ENCODE measurements at places on chromosomes 5 and 9.

- DNase-seq: peak; percentile 23
Measured at GRCh38 chr5:9544502-9545135, 1.3 kb downstream of the SEMA5A start.

- no peak for DNase-seq
Measured at GRCh38 chr5:122492675-122493074, 180.6 kb downstream of the SNCAIP start.

GRCh38 chr5:3787604-3788003, 192.0 kb downstream of the IRX1 start:
- no peak for DNase-seq

GRCh38 chr9:107269681-107270080, 13.4 kb upstream of the RAD23B start:
- DNase-seq: no peak

DNA sequence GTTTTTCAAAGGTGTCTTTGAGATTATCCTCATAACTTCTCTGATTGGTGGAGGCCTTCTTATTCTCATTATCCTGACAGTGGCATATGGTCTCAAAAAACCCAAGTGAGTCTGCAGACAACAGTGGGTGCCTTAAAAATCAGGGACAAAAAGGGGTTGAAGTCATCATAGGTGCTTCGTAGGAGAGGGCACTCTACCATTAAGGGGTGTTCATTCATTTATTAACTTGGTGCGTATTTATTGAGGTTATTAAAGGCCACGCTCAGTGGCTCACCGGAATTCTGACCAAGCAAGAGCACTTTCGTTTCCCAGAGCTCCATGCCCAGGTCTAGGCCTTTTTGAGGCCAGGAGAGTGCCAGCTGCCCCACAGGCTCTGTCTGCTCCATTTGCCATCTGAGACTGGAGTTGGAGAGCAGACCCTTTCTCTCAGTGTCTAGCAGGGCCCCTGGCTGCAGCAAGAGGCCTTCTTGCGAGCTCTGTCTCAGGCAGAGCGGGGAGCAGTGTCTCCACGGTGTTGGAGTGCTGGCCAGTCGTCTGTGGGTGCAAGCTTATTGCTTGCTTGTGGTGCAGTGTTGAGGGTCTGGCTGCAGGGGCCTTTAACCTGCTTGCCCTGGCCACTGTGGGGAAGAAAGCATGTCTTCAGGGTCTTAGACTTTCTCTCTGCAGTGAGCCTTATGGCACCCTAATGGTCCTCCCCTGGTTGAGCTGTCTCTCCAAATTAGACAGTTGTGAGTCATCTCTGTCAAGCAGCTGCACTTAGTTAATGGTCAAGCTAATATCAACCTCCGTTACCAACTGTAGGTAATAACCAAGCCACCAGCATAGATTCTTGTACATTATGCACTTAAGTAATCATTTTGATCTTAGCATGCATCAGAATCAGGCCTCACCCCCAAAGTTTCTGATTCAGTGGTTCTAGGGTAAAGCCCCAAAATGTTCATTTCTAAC, 62.6 kb downstream of the IL31RA start:
- no peak for DNase-seq

DNA sequence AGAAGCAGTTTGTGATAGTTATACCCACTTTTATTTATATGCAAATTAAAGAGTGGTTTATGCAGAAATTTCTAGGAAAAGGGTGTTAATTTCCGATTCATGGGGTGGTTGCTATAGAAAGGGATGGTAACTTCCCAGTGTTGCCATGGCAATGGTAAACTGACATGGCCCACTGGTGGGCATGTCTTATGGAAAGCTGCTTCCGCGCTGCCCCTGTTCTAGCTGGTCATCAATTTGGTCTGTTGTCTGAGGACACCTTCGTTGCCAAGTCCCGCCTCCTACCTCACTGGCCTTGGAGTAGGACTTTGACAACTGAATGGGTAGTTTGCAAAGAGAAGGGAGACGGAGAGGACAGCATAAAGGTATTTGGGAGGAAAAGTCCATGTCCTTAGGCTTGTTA, 74.0 kb upstream of the SMIM23 start:
- DNase-seq: no peak

GRCh38 chr5:69492923-69493395, 369 bp downstream of the OCLN start:
- no peak for DNase-seq

DNA sequence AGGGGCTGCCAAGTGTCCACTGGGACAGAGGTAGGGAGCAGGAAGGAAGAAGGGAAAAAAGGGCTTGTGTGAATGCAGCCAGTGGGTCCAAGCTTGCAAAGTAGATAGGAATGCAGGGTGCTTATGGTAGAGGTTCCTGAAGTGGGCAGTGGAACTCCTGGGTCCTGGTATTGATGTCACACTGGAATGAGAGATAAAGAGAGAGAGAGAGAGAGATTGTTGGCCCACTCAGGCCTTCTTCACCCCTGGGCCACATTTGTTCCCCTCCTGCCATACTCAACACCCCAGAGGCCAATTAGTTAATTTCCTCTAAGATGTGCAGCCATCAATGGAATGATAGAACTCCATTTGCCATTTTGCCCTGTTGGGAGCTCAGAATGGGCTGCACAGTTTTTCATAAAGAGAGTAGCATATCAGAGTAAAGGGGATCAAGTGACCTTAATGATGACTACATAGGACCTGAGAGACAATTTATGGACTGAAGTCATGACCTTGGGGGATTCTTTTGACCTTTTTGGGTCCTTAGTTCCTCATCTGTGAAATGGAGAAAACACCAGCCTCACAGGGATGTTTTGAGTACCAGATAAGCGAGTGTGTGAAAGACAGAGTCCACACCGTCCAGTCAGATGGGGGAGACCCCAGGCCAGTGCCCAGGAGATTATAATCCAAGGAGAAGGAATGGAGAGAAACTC, 52.9 kb downstream of the PPARGC1B start:
- no peak for DNase-seq

DNA sequence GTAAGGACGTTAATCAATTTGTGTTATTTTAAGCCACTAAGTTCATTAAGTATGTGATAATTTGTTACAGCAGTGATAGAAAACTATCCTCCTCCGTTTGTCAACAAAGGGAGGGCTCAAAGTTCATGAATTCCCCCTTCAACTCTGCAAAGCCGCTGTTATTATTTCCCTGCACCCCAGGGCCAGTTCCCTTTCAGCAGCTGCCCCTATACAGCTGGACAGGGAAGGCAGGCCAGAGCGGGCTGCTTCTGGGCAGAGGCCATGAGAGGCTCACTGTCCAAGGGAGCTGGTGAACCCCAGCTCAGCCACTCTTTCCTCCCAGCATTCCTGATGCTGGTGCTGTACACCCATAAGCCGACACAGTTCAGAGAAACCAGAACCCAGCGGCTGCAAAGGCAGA, 102.4 kb upstream of the GPR151 start:
- no peak for DNase-seq

DNA sequence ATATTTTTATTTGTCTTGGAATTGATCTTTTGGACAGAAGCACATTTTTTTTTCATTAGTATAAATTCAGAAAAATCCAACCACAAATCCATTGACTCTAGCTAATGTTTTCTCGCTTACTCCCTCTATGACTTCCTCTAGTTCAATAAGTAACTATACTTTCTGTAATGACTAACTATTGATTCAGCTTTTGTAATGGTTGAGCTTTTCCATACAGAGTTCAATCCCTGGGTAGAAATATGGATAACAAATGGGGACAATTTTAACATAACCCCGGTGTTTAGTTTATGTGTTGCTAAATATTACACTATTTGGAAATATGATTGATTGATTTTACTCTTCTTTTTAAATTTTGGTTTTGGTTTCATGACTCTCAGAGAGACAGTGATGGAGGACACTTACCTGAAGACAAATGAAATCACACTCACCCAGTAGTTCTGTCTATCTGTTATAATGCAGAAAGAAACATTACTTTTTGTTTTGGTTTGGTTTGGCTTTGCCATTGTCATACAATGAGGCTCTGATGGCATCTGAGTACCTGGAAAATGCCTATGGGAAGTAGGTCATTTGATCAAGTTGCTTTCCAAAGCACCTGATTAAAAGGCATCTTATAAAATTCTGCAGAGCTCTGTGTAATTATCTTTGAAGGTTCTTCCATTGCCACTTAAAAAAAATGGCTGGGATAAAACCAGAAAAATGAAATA, 309.7 kb upstream of the MPDZ start:
- no peak for DNase-seq

DNA sequence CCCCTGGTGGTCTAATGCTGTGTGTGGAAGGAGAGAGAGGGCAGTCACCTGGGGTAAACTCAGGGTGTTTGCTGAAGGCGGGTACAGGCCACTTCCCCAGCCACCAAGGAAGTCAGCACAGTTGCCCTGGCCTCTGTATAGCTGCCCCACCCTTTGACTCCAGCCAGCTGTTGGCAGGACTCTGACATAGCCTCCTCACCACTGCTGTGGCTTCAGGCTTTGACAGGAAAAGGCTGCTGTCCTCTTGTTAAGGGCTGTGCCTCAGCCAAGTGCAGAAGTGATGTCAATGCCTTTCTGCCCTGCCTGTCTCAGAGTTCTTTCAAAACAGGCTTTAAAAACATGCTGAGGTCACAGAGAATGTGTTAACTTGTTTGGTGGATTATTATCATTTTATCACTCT, 487.2 kb upstream of the KLF4 start:
- DNase-seq: no peak

DNA sequence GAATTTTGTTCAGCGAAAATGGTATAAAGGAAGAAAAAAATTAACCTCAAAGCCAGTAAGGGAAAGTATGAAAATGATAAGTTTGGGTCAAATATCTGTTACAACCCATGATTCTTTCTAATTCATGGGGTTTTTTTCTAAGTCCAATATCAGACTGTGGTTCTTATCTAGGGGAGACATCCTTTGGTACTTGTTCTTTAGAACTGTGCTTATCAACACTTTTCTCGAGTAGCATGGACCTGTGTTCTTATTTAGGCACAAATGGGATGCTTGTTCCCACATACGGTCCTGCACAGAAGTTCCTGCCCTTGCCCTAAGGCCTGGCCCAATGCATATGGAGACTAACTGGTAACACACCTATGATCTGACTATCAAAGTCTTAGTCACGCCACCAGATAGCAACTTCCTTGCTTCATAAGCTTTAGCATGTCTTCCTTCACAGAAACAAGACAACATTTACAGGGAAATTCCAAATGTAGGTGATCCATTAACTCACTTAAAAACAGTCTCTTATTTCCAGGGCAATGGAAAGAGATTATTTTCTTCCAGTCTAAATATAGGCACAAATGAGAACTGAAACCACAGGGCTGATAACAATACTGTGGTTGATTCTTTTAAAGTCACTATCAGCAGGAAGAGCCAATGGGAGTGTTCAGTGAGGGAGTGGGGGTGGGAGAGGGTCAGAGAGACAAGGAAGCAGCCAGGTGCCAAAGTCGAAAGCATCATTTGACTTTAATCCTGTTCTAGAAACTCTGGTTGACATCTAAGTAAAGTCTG, 268.8 kb upstream of the ANKRD55 start:
- no peak for DNase-seq

- no peak for DNase-seq
Measured at GRCh38 chr9:74696520-74696919, 191.2 kb downstream of the TRPM6 start.
